ENCODE measurements at places on chromosomes 5 and 9.

GRCh38 chr5:10801931-10802666 lies 41.1 kb upstream of the DAP start:
- peaks cover 23% of the 10 kb centered on the region for H3K27me3 ChIP-seq
- DNase-seq, result no peak
- no peaks in the 10 kb centered on the region for H3K4me1 ChIP-seq
- no peaks in the 10 kb centered on the region for H3K36me3 ChIP-seq
- no peak overlapping the region for H3K4me3 ChIP-seq
- H3K27ac ChIP-seq, result no peak overlapping the region

- H3K27me3 ChIP-seq, result no peaks in the 10 kb centered on the region
- no peak overlapping the region for H3K4me3 ChIP-seq
- DNase-seq, result no peak
- no peak overlapping the region for H3K27ac ChIP-seq
- H3K36me3 ChIP-seq, result peaks cover 56% of the 10 kb centered on the region
- H3K4me1 ChIP-seq, result peaks cover 26% of the 10 kb centered on the region
Measured at GRCh38 chr5:91366551-91366950, 16.6 kb downstream of the ARRDC3 start.

DNA sequence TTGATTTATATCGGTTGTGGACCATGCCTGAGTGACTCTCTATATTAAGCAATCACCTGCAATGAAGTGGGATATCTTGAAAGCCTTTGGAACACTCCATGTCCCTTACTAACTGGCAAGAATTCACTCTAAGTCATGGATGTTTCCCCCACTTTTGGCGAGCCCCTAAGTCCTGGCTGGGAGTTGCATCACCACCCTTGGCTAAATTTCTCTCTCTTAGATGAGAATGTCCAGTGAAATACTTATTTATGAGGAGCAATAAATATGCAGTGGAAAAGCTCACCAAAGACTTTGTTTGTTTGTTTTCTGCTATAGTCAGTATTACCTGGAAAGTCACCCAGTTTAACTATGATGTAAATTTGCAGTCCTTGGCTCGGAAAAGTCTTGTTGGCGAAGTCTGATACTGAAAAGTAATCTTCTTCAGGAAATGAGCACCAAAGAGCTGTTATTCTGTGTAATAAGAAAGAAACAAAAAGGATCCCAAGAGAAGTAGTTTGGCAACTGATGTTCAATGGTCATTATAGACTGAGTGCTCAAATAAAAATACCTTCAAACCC lies 333.8 kb downstream of the DMRT2 start:
- H3K36me3 ChIP-seq, result no peaks in the 10 kb centered on the region
- H3K27me3 ChIP-seq, result no peaks in the 10 kb centered on the region
- no peak for DNase-seq
- H3K4me3 ChIP-seq, result no peak overlapping the region

DNA sequence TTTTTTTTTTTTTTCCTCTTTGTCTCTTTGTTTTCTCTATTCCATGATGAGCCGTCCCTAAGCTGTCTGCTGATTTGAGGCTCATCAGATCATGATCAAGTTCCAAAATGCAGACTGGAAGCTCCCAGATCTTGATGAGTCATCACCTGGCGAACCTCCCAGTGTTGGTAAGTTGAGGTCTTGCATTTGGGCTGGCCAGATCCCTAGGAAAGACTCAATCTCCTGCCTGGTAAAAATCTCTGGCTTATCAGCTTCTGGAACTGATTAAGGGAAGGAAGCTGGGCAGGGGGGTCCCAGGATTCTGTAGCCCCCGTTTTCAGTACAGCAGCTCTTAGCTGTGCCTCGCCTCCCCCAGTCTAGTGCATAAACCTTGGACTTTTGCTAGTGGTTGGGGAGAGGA lies 69.0 kb downstream of the TSPAN17 start:
- no peak overlapping the region for H3K4me3 ChIP-seq
- H3K27ac ChIP-seq, result no peak overlapping the region
- H3K27me3 ChIP-seq, result peaks cover 63% of the 10 kb centered on the region
- H3K4me1 ChIP-seq, result no peaks in the 10 kb centered on the region

DNA sequence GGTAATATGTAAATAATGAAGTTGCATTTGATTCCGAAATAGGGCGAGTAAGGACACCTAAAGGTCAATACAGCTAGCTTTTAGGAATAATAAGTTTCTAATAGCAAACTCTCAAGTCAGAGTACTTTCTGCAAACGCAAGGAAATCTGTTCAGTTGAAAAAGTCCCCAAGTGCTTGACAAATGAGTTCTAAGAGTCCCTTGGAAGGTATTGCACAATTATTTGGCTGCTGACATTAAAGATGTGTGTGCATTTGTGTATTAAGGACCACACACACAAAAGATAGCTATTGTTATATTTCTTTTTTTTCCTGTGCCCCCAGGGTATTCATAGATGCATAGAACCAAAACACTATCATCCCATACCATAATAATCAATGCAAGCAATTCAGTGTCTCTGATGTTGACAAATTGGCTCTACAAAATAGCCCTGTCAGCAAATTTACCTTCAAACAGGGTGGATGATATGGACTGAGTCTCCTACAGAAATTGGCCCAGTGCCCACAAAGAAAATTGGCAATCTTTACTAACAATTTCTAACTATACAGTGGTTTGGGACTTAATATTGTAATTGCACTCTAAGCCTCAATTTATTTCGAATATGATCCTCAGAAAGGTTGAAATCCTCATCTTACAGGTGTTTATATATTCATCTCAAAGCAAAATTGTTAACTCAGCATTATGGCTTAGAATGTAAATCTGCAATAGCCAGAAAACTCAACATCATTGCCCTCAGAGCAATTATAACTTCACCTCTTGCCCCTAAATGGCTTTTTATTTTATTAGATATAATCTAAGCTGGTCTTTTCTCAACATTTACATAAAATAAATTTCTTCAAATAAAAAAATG lies 827.2 kb downstream of the MAT2B start:
- H3K27me3 ChIP-seq, result no peaks in the 10 kb centered on the region
- H3K36me3 ChIP-seq, result no peaks in the 10 kb centered on the region
- H3K4me3 ChIP-seq, result no peak overlapping the region

DNA sequence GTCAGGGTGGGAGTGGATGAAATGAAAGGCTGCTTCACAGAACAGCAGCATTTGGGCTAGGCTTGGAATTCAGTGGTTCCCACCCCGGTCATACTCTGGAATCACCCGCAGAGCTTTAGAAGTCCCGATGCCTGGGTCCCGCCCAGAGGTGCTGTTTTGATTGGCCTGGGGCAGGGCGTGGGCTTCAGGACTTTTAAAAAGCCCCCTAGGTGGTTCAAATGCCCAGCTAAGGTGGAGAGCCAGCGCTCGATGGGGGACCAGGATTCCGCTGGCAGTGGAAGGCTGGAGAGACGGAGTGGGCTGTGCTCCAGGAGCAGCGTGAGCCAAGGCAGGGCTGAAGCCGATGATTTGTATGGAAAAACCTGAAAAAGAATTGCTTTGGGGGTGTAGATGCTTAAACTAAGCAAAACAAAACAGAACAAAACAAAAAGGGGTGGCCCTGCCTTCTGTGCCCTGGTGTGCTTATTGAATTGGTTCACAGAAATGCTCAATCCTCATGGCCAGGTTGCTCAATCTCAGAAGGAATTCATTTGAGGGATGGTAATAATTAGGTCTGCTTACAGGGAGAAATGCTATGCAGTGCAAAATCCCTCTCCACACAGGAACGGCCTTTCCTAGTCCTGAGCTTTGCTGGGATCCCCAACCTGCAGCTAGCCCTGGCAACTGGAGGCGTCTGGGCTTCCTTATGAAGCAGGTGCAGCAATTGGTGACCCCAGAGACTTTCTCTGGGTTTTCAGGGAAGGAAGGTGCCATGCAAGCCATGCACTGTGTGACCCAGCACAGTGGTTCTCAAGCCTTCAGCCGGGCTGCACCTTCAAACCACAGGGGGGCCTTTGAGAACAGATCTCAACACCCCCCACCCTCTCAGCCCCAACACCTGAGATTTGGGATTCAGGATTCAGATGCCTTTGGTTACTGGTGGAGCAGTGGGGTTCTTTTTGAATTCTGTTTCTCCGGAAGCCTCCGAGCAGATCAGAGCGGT lies 174.0 kb upstream of the ZNF618 start:
- no peaks in the 10 kb centered on the region for H3K36me3 ChIP-seq
- no peak overlapping the region for H3K27ac ChIP-seq
- DNase-seq, result no peak
- peaks cover 4% of the 10 kb centered on the region for H3K27me3 ChIP-seq
- no peaks in the 10 kb centered on the region for H3K4me1 ChIP-seq

DNA sequence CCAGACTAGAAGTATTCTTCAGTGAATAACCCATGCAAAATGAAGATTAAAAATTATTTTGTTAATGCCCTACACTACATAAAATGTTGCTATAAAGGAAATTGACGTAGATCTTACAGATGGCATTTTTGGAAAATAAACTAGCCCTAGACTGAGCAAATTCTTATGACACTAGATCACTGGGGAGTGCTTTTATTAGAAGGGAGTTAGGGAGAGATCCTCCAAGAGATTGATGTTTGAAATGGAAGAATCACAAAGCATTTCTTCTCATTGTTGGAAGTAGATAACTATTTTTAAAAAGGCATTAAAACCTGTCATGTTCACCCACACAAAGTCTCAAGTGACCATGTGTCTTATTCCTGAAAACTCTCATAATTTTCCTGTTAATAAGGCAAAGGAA lies 351.1 kb upstream of the TLE4 start:
- no peak overlapping the region for H3K27ac ChIP-seq
- no peak for DNase-seq
- peaks cover 3% of the 10 kb centered on the region for H3K4me1 ChIP-seq
- H3K27me3 ChIP-seq, result no peaks in the 10 kb centered on the region
- H3K4me3 ChIP-seq, result no peak overlapping the region

- no peak overlapping the region for H3K4me3 ChIP-seq
- peaks cover 4% of the 10 kb centered on the region for H3K27me3 ChIP-seq
- H3K36me3 ChIP-seq, result no peaks in the 10 kb centered on the region
- DNase-seq, result no peak
- no peak overlapping the region for H3K27ac ChIP-seq
- H3K4me1 ChIP-seq, result peaks cover 28% of the 10 kb centered on the region
Measured at GRCh38 chr5:124744170-124744971, 2.1 kb downstream of the ZNF608 start.

GRCh38 chr9:127419348-127419747 lies 4.8 kb upstream of the ZNF79 start:
- no peak for DNase-seq
- peaks cover 9% of the 10 kb centered on the region for H3K4me1 ChIP-seq
- no peak overlapping the region for H3K4me3 ChIP-seq
- H3K36me3 ChIP-seq, result no peaks in the 10 kb centered on the region
- H3K27ac ChIP-seq, result no peak overlapping the region

GRCh38 chr9:134182554-134183085 lies 18.3 kb upstream of the RNU6ATAC start:
- no peak for DNase-seq
- no peak overlapping the region for H3K27ac ChIP-seq
- no peaks in the 10 kb centered on the region for H3K27me3 ChIP-seq
- no peaks in the 10 kb centered on the region for H3K36me3 ChIP-seq

GRCh38 chr9:100555471-100555870 lies 22.4 kb upstream of the CAVIN4 start:
- H3K36me3 ChIP-seq, result no peaks in the 10 kb centered on the region
- no peak for DNase-seq

DNA sequence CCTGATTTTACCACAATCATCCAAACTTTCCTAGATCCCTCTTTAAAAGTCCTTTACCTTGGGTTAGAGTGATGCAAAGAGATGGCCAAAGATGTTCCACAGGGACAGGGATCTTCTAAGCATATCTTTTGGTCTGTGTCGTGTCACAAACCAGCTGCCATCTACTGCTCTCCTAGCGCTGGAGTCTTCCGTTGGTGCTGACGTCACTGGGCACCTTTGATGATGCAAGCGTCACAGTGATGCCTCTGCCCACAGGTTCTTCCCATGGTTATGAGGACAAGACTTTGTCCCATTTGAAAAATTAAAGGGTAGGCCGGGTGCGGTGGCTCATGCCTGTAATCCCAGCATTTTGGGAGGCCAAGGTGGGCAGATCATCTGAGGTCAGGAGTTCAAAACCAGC lies 1.7 kb upstream of the GLT6D1 start:
- H3K4me1 ChIP-seq, result no peaks in the 10 kb centered on the region
- no peak for DNase-seq

DNA sequence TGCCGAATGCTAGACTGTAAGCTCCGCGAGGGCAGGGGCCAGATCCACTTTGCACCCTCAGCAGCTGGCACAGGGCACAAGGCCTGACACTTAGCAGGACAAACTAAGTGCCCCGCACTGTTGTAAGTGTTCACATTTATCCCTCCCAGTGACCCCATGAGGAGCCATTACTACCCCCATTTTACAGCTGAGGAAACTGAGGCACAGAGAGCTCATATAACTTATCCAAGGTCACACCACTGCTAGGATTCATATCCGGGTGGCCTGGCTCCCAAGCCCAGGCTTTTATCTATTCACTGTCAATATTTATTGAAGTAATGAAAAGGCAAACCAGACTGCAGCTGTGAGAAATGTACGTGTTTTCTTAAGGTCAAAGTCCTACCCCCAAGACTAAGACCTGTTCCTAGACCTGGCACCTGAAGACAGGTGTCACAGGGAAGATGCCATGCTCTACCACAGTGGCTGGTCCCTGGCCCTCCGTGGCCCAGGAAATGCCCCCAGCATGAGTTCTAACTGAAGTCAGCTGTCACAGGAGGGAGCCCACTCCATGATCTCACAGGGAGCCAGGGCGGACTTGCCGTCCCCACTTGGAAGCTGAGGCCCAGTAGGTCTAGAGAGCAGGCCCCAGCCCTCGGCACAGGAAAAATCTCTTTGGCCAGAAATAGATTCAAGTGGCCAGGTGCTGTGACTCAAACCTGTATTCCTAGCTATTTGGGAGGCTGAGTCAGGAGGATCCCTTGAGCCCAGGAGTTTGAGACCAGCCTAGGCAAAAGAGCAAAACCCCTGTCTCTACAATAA lies 74.7 kb upstream of the IL17B start:
- H3K4me3 ChIP-seq, result no peak overlapping the region
- H3K36me3 ChIP-seq, result no peaks in the 10 kb centered on the region
- peaks cover 2% of the 10 kb centered on the region for H3K4me1 ChIP-seq
- DNase-seq, result no peak
- no peaks in the 10 kb centered on the region for H3K27me3 ChIP-seq
- H3K27ac ChIP-seq, result no peak overlapping the region

DNA sequence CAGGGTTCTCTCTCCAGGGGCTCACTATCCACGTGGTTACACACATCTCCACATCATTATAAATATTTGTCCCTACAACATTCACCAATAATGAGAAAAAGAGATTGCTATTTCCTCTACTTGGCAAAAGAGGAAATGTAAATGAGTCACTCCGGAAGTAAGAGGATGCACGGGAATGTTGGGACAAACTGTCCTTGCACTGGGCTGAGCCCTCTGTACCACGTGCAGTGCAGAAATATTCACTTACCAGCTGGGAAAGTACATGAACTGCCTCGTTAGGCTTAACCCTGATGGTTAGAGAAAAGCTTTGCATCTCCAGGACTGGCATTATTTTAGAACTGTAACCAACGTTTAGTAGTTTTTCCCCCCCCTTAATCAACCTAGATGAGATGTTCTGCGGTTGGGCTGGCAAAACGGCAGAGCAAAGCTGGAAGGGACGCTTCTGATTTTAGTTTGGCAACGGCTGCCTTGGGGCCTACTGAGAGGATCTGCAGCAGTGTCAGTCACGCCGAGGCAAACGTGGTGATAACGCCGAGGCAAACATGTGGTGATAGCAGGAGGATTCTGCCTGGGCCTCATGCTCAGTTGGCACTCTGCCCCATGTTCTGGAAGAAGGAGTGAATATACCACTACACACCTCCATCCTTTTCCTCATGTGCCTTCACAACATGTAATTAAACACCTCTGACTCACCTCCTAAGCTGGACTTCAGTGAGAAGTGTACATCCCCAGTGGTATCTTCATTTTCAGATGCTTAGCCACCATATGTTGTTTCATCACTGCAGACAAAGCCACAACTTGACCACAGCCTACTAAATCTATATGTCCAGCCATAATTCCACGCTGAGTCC lies 661.4 kb upstream of the KLF4 start:
- DNase-seq, result no peak
- H3K36me3 ChIP-seq, result no peaks in the 10 kb centered on the region
- H3K27me3 ChIP-seq, result no peaks in the 10 kb centered on the region
- no peak overlapping the region for H3K27ac ChIP-seq
